Thoracic aorta endothelial cell (primary cell): ENCODE measurements at places on chromosomes 4 and X. TPM values are rescaled to one million over a fixed set of nuclear protein-coding genes. Genes with fewer than 3 reads are reported as not detected.

MTTP gene
- 0.07 TPM in 1 of 2 replicates, not detected in the other for total RNA-seq

CHRDL1 gene
- total RNA-seq, result not detected in 2 replicates

DMP1 gene
- not detected in 2 replicates for total RNA-seq

LINC00632 gene
- 1.3 and 2.8 TPM in 2 replicates for total RNA-seq

IDH3G gene
- 32.9 and 35.0 TPM in 2 replicates for total RNA-seq

TBCK gene
- 43.4 and 45.1 TPM in 2 replicates for total RNA-seq

PRRG1 gene
- 47.2 and 55.2 TPM in 2 replicates for total RNA-seq

SERPINA7 gene
- total RNA-seq, result not detected in 2 replicates

AFAP1 gene
- total RNA-seq, result 86.1 and 93.2 TPM in 2 replicates

MAGEH1 gene
- total RNA-seq, result 28.3 and 30.1 TPM in 2 replicates

SMR3B gene
- total RNA-seq, result 0.22 TPM in 1 of 2 replicates, not detected in the other

SLC25A5 gene
- total RNA-seq, result 279 and 357 TPM in 2 replicates

GAGE12J gene
- not detected in 2 replicates for total RNA-seq

F11 gene
- total RNA-seq, result not detected in 2 replicates

SYN1 gene
- not detected in 2 replicates for total RNA-seq

PTPN13 gene
- 7.2 and 7.7 TPM in 2 replicates for total RNA-seq

IL2 gene
- total RNA-seq, result not detected in 2 replicates

FNIP2 gene
- total RNA-seq, result 21.0 and 24.2 TPM in 2 replicates

ADH1A gene
- not detected in 2 replicates for total RNA-seq

MAGEC2 gene
- not detected in 2 replicates for total RNA-seq

ZNF275 gene
- total RNA-seq, result 8.8 and 9.8 TPM in 2 replicates

ZXDA gene
- 9.7 TPM in 2 replicates for total RNA-seq

DMRTC1B gene
- not detected in 2 replicates for total RNA-seq

IL3RA gene
- total RNA-seq, result 10.1 and 17.8 TPM in 2 replicates

CT45A3 gene
- total RNA-seq, result not detected in 2 replicates

TEC gene
- total RNA-seq, result 0.27 and 1.4 TPM in 2 replicates
